ENCODE measurements at places on chromosomes 6 and 20.

- ATAC-seq: peak; percentile 96
Measured at GRCh38 chr6:78268591-78269452, 598.5 kb upstream of the IRAK1BP1 start.

- no peak for ATAC-seq
Measured at GRCh38 chr20:49267327-49267726, 10.5 kb downstream of the ZNFX1 start.

DNA sequence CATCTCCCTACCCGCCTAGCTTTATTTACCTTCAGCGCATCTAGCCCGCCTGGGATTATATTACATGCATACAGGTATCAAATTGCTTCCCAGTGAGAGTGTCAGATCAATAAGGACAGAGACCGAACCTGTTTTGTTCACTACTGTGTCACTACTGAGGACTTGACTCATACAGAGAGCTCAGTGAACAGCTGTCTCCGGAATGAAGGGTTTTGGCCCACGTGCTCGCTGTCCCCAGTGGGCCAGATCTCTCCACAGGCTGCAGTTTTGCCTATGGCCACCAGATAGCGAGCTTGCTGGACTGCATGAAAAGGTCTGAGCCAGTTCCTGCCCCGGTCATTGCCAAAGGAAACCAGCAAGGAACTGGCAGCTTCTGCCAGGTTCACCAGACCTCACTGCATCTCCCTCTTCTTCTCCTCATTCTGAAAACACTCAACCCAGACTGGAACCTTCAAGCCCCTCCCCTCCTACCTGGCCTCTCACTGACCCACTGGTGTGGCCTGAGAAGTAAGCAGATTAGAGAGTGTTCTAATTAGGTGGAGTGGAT lies 150.8 kb downstream of the ZMYND8 start:
- ATAC-seq: peak; percentile 78

- peak; percentile 40 for ATAC-seq
Measured at GRCh38 chr6:105875974-105876640, 210.0 kb upstream of the PRDM1 start.

DNA sequence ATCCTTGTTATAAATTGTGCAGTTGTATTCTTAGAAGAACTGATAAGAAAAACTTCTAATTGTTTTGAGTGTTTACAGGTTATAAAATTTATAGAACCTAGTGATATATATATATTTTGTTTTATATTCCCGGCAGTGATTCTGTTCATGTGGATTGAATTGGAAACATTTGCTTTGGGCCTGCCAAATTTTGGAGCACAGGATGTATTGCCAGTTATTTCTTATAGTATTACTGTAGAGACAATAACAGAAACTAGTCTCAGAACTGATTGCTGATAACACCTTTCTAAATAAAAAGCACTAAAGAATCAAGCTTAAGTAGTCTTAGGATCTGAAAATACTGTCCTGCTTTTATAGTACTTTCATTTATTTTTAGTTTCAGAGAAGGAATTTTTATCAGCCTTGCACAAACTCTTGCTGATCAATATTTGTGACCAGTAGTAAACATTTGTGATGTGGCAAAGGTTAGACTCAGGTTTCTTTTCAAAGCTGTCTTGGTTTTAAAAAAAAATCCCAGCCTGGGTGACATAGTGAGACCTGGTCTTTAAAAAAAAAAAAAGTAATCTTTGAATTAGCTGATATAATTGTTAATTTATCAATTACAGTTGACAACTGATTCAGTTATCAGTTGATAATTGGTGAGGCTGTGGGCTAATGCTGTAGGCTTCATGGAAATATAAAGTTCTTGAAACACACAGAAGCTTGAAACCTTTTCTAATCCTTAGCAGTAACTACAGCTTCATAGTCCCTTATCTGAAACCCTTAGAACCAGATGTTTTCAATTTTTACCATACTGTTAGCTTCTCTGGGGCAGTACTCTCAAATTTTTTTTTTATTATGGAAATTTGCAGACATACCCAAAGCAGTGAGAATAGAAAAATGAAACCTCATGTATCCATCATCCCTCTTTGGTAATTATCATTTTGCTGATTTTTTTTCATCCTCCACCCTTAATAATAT lies 42.4 kb downstream of the RNGTT start:
- ATAC-seq: no peak

DNA sequence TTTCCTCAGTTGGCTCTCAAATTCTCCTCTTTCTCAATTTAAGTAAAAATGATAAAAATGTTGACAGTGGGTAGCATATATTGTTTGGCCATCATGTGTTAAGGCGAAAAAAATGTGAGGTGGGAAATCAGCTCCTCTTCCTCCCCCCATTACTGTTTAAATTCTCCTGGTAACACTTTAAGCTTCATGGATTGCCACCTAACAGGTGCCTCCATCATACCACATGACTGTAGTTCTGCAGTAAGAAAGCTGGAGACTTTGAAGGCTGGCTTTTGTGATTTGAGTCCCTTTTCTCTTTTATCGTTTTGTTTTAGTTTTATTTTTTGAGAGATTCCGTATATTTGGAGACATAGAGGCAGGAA lies 1.2 kb downstream of the ZFAND3 start:
- ATAC-seq: no peak

DNA sequence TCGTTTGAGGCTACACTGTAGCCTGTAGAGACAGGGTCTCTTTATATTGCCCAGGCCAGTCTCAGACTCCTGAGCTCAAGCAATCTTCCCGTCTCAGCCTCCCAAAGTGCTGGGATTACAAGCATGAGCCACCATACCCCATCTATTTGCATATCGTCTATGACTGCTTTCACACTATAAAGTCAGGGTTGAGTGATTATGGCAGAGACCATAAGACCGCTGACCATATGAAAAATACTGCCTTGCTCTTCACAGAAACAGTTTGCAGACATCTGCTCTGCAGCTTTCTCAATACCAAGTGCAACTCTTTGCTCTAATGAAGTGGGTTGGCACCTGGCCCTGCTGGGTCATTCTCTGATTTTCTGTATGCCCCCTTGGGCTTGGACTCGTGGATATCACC lies 79.5 kb upstream of the PAK5 start:
- ATAC-seq: no peak

All from motor neuron (in vitro differentiated cells).